Stimulated activated naive B cell treated with anti-CD40 and anti-IgM and Interleukin-4, amounts not matched to agents 10 μg/mL and 1 μg/mL and 100 μg/mL, for 72 hours (primary cell): ENCODE measurements at places on chromosomes 4 and X.

GRCh38 chr4:8041868-8042267, 102.2 kb upstream of the AFAP1 start:
- DNase-seq, result no peak

DNA sequence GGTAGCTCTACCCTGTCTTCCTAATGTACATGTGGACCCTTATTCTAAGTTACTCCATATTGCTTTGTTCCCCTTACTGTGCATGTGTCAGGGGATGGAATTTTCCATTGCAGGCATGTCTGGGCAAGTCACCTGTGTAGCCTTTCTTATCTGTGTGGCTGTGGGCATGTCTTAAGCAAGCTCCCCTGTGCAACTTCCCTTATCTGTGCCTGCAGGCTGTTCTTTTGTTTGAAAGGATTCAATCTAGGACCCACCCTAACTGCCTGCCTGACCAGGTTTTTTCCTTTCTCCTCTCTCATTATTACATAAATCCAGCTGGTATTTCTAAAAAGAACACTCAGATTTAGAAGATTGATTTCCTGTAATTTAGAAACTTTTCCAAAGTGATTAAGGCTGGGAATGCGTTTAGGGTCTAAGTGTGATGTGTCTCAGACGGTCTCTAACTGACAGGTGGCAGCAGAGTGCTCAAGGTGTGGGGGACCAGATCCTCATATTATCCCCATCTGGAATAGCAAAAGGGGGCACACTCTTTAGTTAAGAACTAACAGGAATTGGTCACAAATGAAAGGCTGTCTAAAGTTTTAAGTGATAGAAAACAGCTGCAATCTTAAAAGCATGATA, 198.9 kb upstream of the PPP1R2C start:
- DNase-seq, result no peak

- no peak for DNase-seq
These were observed 111.0 kb downstream of the ANXA10 start for GRCh38 chr4:168203233-168203911.

GRCh38 chr4:27081675-27082586, 221.3 kb downstream of the STIM2 start:
- no peak for DNase-seq

DNA sequence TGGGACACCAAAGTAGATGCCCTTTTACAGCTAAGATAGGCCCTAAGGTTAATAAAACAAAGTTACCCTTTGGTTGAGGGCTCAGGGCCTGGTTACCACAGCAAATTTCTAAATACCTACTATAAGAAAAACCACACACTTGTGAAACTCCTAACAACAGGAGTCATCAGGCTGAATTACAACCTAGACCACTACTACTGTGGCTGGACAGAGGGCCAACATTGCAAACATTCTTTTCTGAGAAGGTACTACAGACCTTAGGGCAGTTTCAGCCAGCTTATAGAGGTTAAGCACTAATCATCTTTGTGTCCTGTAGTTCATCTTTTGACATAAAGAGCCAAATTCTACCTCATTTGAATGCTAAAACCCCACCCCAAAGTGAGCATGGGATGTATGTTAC, 504.0 kb downstream of the RAPGEF2 start:
- no peak for DNase-seq

DNA sequence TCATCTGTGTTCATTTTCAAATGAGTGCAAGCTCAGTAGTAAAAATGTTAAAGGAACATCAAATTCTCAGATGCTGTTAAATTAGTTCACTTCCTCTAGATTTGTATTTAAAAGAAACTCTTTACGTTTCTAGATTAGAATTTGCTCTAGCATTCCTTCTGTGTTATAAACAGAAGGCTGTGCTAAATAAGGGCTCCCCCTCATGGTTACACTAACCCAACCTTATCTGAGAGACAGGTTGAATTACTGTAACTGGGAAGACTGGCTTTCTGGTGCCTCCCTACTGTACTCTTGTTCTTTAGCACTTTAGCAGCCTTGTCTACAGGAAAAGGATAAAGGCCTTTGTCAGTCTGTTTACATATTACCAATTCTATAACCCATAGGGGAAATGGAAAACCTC, 56.8 kb downstream of the RXFP1 start:
- DNase-seq, result no peak

GRCh38 chrX:153537526-153538295, 20.3 kb downstream of the ATP2B3 start:
- DNase-seq, result no peak

DNA sequence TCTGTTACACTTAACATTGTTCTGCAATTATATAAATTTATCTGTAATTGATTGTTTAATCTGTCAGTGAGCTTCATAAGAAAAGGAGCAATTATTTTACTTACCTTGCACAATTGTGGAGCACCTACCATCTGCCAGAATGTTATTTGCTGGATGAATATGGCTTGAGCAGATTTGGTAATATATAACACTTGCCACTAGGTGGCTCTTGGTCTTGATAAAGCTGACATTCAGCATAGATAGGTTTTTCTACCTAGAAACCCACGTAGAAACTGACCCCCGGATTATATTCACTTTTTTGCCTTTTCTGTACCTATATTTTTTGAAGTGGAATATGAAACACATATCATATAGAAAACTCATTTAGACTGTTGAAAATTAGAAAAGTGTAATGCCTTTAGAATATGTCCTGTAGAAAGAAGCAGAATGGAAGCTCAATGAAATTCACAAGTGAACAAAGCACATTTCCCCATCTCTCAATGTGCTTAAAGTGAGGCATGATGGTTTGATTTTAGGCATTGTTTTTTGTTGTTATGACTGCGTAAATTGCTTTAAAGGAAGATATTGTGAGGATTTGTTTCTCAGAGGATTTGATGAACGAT, 9.5 kb downstream of the RBPJ start:
- DNase-seq, result no peak

DNA sequence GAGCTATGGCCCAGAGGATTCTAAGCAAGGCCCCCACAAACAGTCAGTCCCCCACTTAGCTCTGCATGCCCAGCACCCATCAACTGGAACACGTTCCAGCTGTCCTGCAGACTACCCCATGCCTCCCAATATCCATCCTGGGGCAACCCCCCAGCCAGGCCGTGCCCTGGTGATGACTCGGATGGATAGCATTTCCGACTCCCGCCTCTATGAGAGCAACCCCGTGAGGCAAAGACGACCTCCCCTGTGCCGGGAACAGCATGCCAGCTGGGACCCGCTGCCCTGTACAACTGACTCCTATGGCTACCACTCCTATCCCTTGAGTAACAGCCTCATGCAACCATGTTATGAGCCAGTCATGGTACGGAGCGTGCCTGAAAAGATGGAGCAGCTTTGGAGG, 32.0 kb downstream of the LAS1L start:
- DNase-seq, result no peak

- no peak for DNase-seq
These were observed 139.0 kb upstream of the SPRY1 start for GRCh38 chr4:123257591-123257990.

- DNase-seq, result no peak
These were observed 104.8 kb upstream of the MSX1 start for GRCh38 chr4:4754641-4755040.

GRCh38 chr4:24211856-24212255, 322.0 kb upstream of the PPARGC1A start:
- no peak for DNase-seq

DNA sequence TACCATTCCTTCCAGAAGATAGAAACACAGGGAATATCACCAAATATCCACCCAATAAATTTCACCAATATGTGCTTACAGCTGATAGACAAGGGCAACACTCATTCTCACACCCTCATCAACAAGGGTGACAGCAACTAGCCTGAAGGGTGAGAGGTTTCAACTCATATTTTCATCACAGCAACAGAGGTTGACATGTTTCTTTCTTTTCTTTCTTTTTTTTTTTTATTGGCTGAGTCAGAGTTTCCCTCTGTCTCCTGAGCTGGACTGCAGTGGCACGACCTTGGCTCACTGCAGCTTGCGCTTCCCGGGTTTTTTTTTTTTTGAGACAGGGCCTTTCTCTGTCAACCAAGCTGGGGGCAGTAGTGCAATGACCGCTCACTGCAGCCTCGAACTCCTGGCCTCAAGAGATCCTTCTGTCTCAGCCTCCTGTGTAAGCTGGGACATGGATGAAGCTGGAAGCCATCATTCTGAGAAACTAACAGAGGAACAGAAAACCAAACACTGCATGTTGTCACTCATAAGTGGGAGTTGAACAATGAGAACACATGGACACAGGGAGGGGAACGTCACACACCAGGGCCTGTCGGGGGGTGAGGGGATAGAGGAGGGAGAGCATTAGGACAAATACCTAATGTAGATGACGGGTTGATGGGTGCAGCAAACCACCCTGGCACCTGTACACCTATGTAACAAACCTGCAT, 27.5 kb upstream of the ASMTL start:
- peak; percentile 52 for DNase-seq
